ENCODE measurements at places on chromosomes 13 and 19.

GRCh38 chr13:33174491-33174890 lies 111.1 kb downstream of the STARD13 start:
- DNase-seq = no peak

- no peak for DNase-seq
These were observed 301.3 kb upstream of the DACH1 start for GRCh38 chr13:72168126-72168855.

DNA sequence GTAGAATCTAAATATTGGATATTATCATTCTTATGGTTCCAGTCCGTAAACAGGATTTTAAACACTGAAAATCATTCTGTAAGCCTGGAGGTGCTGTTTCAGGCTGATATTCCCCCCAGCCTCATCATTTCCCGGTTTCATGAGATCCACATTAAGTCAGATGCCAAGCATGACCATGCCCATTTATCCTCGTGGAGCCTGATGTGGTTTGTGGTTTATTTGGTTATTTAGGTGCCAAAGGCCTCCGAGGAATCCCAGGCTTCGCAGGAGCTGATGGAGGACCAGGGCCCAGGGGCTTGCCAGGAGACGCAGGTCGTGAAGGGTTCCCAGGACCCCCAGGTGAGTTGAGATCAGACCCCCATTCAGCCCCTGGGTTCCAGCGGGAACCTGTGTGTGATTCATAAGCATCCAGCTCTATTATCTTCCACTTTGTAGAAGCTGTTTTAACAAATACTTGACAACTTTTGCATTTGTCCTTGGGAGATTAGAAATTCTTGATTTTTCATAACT lies 92.5 kb downstream of the RAB20 start:
- DNase-seq = no peak

- no peak for DNase-seq
These were observed 265.4 kb downstream of the DCT start for GRCh38 chr13:94214121-94214520.

DNA sequence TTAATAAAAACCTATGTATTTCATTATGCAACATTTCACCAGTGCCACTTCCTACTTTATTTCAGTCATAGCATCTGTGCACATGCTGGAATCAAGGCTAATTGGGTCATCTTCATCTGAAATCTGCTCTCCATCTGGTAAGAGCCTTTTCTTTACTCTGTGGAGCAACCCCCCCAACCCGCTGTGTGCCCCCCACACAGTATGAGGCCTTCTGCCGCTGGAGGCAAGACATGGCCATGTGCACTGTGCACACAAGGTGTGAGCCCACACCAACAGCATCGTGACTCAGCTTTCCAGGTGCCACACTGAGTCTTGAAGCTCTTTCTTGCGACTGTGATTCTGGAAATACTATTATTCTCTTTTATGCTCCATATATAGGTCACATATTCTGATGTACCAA lies 471.0 kb downstream of the TBC1D4 start:
- no peak for DNase-seq

DNA sequence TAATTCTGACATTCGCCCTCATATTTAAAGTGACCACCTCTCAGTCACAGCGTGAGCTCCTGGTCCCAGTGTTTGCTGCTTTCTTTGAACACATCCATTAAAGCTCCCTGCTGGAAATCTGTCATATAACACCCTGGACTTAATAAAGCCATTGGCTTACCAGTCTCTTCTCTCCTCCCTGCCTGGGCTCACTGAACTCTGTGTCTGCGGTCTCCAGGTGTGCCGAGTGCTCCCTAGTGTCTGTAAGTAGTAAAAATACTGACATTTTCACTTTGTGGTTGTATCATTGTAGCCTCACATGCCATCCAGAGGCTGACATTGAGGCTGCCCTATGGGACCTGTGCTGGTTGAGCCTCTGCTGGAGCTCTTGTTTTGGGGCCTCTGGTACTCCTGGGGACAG lies 2.6 kb upstream of the PSG11 start:
- no peak for DNase-seq

DNA sequence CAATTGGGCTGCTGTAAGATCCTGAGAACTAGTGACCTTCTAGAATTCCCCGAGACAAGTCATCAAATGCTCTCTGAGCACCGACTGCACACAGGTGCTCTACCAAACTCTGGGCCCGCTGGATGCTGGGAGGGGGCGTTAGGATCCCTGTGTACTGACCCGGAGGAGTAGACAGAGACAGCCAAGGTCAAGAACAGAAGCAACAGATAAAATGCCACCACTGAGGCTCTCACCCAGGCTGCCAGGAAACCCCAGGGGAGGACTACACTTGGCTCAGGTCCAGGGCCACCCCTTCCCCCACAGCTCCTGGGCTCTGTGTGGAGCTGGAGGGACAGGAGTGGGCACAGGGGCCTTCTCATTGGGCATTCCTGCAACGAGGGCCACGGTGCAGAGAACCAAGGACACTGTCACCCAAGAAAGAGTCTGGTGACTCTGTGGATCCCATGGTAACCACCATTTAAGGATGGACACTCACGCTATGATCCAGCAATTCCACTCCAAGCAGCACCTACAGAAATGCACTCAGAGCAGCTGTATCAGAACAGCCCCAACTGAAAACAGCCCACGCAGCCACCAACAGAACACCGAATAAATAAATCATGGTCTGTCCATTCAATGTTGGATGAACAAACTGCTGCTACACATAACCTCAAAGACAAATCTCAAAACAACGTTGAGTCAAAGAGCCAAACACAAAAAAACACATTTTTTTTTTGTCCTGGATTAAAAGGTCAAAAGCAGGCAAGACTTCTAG lies 16.8 kb upstream of the SLC35E1 start:
- DNase-seq = no peak

GRCh38 chr13:50747737-50748350 lies 95.6 kb downstream of the DLEU7 start:
- DNase-seq = no peak

DNA sequence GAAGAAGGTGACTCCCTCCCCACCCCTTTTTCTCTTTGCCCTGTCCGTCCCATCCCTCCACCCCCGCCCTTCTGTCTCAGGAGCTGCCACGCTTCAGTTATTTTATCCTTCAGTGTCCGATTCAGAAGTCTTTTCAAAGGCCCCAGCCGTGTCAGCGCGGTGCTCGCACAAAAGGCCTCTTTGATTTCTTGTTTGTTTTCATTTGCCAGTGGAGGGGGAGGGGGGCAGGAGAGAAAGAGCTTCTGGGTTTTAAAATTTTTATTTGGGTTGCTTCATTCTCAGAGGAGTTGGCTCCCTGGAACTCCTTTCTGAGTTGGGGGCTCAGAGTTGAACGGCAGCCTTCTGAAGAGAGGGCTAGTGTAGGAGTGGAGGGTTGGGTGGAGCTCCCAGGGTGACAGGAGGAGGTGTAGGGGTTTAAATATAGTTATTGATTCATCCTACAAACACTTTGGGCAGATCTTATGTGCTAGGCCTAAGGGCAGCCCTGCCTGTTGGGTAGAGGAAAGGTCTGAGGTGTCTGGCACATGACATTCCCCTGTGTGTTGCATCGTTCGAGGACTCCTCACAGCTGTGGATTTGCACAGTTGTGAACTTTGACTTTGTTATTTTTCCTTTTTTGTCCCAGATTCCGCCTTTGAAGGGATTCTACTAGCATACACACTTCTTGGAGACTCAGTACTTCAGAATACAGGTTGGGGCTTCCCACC lies 36.8 kb downstream of the NFIX start:
- no peak for DNase-seq

Measured in activated T-cell treated with anti-CD3 and anti-CD28 coated beads, Interleukin-2, amount 50 U/mL, for 1 hour (primary cell).